Brain (organoid and tissue), 16 donors: ENCODE measurements at places on chromosomes 2 and 18.

- peak; percentile 53 for DNase-seq
Observed at GRCh38 chr18:56645415-56646016, 5.6 kb upstream of the WDR7 start.

DNA sequence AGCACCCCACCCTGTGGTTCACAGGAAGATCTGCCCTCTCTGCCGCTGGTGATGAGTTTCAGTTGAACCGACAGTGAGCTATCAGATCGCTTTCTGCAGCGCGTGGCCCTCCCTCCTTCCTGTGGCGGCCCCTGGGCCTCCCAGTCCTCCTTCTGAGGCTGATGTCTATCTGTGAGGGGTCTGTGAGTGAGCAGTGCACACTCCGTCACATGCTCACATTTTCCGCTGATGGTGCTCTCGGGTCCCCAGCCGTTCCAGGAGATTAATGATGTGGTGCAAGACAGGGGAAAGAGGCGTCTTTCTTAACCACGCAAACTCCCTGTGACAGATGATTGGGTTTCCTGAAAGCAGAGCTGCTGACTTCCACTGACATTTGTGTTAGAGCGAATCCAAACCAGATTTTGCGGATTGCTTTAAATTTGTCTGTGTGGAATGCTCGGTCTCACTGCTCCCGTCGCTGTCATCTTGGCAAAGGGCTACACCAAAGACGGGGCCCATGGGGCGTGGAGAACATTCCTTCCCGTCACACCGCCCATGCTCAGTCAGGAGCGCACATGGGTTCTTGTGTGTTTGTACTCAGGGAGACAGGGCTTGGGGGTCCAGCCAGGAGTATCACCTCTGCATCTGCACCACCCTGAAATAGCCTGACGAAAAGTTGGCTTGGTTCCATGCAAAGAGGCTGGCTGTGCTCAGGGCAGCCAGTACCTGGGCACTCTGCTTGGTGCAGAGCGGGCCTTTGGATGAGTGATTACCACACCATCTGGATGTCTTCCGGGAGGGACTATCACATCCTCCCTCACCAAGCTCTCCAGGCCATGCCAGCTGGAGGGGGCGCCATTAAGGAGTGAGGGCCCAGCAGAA, 154.7 kb upstream of the HS6ST1 start:
- peak; percentile 83 for DNase-seq

GRCh38 chr2:158214431-158214830, 112.8 kb downstream of the UPP2 start:
- no peak for DNase-seq

- DNase-seq: no peak
Observed at GRCh38 chr2:205776139-205776538, 93.8 kb downstream of the NRP2 start.

- DNase-seq: no peak
Observed at GRCh38 chr18:1048032-1048431, 143.4 kb downstream of the ADCYAP1 start.

GRCh38 chr2:200596774-200597570, 11.2 kb downstream of the AOX1 start:
- DNase-seq: peak; percentile 95

DNA sequence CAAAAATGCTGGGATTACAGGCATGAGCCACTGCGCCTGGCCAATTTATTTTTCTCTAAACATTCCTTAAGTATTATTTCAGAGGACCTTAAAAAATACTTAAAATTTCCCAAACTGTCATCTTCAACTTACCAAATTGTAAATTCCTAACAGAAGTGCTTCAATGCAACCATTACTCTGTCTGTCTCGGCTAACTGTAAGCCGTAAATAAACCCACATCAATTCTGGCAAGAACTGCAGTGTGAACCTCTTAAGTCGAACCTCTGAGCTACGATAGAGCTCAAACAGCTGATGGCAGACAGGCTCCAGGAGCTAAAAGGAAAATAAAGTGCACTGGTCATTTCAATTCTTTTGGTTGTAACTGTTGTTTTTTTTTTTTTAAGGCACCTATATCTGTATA, 53.4 kb upstream of the ORC2 start:
- DNase-seq: no peak

GRCh38 chr2:217054791-217055190, 194.9 kb upstream of the TNP1 start:
- DNase-seq: peak; percentile 41

GRCh38 chr2:135255208-135255607, 203.1 kb downstream of the RAB3GAP1 start:
- no peak for DNase-seq

- no peak for DNase-seq
Observed at GRCh38 chr18:42330296-42330695, 375.3 kb downstream of the PIK3C3 start.

DNA sequence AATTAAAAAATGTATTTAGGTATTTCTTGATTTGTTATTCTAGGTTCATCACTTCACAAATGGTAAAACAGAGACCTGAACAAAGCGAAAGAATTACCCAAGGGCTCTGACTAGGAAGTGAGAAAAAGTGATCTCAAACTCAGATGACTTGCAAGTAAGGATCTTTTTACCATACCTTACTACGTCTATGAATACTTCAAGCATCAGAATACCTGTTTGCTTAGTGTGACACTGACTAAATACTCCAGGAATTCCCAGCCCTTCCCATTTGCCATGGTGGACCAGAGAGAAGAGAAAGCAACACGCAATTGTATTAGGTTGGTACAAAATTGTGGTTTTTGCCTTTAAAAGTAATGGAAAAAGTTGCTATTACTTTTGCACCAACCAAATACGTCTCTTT, 35.8 kb upstream of the FIGN start:
- DNase-seq: no peak

GRCh38 chr2:55419233-55419678, 400 bp downstream of the CCDC88A start:
- DNase-seq: no peak

- DNase-seq: no peak
Observed at GRCh38 chr2:53104263-53104662, 663.3 kb upstream of the CHAC2 start.

DNA sequence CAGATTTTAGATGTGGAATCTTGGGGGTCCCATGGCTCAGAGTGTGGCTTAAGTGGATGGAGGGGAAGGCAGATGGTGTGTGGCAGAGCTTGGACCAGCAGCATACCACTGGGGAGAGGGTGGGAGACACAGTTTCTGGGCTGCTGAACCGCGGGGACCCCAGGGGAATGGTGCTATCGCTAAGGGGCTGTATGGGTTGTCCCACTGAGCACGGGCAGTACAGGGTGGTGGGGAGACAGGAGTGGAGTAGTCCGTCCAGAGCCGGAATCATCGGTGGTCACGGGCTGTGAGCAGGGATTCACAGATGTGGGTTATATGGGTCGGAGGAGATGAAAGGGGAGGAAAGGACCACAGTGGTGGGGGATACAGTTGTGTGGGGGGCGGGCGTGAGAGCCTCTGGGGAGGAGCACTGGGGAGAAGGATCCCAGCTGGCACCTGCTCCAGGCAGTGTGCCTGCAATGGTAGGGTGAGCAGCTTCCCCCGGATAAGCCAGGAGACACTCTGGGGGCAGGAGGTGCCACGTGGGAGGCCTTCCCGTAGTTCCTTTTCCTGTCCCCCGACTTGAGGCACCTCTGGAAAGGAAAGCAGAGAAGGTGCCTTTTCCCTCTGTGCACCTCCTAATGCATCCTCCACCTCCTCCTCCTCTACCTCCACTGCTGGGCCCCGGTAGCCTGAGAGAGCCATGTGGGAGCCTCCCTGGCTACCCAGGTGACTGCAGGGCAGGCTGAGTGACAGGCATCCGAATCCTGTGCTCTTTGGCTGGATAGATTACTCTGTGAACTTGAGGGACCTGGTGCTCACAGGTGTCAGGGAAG, 24.9 kb downstream of the IGFBP5 start:
- no peak for DNase-seq

GRCh38 chr18:26040051-26040656, 50.3 kb downstream of the SS18 start:
- no peak for DNase-seq

- DNase-seq: no peak
Observed at GRCh38 chr2:206688990-206689389, 29.2 kb downstream of the DYTN start.

DNA sequence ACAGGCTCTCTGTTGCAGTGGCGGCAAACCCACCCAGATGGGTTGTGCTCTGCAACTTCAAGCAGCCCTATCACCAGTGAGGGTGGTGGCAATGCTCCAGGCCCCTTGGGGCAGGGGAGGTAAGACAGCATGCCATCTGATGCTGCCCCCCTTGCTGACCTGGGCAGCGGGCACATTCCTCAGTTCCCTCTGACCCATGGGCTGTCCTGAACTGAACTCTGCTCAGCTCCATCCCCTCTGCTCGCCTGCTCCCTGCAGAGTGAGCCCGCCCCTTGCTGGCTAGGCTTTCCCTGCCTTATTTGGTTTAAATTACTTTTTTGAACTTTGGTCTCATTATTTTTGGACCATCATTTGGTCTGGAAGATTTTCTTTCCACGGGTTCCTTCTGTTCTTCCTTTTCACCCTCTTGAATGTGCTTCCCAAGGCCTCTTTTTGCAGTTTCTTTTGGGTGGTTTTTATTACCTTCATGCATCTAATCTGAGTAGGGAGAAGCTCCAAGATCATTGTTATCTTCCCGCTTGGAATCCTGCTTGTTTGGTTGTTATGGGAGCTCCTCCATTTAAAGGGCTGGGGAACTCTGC, 565.4 kb downstream of the TNS1 start:
- no peak for DNase-seq

DNA sequence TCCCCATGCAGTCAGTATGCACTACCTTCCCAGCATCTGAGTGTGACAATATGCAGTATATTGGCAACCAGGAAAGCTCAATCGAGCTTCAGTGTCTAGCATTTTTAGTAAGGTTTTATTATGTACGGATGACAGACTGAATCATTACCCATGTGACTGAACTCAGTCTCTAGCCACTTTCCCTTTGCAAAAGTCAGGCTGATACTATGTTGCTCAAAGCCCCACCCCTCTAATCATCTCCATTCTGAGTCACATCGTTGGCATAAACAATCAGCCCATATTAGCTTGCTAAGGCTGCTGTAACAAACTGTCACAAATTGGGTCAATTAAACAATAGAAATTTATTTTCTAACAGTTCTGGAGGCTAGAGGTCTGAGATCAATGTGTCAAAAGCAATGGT, 25.8 kb upstream of the SRD5A2 start:
- no peak for DNase-seq

DNA sequence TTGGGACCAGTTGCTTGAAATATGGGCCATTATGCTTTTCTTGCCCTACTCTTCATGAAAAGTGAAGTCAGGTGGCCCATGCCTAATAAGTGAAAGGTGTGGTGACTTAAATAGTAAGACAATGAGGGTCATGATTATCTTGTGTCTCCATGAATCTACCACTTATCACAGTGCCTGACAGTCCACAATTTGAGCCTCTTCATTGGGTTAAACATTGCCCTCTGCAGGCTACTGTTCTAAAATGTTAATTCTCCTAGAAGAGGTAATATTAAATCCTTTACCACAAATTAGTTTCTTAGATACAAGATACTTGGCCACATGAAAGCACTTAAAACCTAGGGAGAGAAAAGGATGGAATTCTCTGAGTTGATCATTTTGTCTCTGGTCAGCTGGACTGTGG, 4.0 kb downstream of the EGR4 start:
- no peak for DNase-seq

DNA sequence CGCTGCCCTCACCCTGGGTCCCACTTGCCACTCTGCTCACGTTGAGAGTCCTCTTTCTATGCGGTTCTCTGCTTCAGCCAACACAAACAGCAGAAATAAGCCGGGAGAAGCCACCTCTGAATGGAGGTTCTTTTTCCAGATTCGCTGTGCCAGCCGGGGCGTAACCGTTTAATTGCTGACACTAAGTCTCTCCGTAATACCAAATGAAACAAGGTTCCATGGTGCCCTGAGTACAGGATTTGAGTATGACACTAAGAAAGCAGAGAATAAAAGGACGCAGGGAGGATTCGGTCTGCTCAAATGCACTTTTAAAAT, 37.6 kb downstream of the CTIF start:
- DNase-seq: peak; percentile 76

DNA sequence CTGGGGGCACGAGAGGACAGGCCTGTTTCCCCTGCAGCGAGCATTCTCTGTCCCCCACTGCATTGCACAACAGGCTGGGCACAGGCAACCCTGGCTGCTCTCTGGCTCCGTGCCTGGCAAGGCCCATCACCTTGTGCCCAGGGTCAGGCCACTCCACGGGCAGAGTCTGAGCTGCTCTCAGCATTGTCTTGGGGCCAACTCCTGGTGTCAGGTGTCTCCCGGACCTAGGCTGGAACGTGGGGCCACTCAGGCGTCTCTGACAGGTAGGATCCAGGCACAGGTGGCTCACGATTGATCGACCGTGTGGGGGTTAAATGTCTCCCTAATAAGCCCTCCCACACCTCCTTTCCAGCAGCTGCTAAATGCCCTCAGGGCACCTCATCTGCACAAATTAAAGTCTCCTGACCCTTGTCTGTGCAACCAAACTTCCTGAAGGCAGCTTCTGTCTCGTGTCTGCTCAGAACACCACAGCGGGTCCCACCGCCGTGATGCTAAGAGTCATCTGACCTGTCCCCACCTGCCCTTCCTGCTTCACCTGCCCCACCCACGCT, 66.6 kb upstream of the GPC1 start:
- no peak for DNase-seq

DNA sequence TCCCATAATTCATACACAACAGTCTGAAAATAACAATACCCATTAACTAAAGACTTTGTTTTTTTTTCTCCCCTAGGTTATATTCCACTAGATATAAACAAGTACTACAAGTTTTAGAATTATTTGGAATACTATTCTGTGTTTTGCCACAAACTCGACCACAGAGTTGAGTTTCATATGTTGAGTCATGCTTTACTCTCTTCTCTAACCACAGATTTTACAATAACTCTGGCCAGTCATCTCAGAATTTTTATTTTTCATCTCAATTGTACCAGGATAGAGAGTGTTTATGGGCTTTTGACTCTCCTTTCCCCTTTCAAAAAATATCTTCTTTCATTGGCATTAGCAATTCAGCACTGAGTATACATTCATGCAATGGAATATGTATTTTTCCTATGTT, 348.7 kb upstream of the GALNT5 start:
- no peak for DNase-seq

GRCh38 chr18:31146809-31147208, 15.8 kb downstream of the DSC1 start:
- DNase-seq: no peak

DNA sequence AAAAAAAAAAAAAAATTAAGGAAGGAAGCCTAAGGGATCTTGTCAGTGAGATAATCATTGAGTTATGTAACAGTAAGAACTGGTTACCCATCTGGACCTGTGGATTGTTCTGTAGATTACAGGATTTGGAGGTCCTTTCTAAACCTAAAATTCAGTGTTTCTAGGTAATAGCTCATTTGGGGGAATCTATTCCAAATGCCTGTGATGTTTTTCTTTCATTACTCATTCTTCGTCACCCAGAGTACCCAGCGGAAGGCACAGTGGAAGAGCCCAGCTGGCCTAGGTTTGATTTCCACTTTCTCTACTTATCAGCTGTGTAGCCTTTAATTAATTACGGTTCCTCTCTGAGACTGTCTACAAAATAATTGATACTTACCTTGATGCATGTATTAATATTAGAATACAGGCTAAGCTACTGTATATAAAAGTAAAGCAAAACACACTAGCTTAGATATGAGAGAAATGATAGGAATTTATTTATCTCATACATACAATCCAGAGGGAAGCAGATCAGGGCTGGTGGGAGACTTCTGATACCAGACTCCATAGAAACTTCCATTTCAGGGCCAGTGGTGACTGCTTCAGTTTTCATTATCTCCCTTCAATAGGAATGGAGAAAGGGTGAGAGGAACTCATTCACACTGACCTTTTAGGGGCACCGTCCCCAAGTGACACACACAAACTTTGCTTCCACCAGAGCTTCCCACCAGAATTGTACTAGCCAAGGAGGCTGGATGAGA, 115.8 kb upstream of the NOSTRIN start:
- no peak for DNase-seq

- DNase-seq: peak; percentile 27
Observed at GRCh38 chr2:96143848-96144480, 1.3 kb downstream of the DUSP2 start.
